OCI-LY7 (cell line): ENCODE measurements at places on chromosomes 1 and 21. TPM values are rescaled to one million over a fixed set of nuclear protein-coding genes. Genes with fewer than 3 reads are reported as not detected.

The PLEKHN1 gene
- total RNA-seq: not detected in 2 replicates

The PLXNA2 gene
- 0.20 and 0.23 TPM in 2 replicates for total RNA-seq

The ST6GALNAC5 gene
- total RNA-seq: not detected in 2 replicates

- DNase-seq: no peak
These were observed 1.7 kb downstream of the DHCR24 start for GRCh38 chr1:54885237-54885679.

- no peak for DNase-seq
These were observed 23.5 kb upstream of the C2CD2 start for GRCh38 chr21:41977034-41977950.

DNA sequence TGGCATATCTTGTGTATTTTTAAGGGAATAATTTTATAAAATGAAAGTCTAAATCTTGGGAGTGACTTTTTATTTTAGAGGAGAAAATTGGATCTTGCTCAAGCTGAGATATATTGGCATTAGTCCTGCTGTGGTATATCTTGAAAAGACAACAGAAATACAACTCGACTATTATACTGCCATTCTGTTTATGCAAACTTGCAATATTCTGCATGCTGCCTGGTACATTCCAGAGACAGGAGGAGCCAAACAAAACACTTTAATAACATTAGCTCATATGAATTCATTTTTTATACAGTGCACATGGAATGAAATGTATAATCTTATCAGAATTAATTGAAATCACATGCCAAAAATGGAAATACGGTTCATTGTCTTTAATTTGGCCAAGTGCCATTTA lies 176.0 kb upstream of the NRIP1 start:
- no peak for DNase-seq

DNA sequence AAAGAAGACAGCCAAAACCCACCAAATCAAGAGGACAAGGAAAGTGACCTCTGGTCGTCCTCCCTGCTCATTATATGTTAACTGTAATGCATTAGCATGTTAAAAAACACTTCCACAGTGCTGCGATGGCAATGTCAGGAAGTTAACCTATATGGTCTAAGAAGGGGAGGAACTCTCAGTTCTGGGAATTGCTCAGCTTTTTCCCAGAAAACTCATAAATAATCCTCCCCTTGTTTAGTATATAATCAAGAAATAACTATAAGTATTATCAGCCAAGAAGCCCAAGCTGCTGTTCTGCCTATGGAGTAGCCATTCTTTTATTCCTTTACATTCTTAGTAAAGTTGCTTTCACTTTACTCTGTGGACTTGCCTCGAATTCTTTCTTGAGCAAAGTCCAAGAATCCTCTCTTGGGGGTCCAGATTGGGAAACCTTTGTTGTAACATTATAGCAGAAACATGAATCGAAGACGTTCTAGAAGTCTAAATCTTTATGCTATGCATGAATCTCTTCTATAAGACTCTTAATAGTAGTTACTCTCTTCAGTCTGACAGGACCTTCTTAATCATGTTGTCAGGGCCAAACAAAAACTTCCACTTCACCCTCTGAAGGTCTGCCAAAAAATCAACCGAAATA lies 110.0 kb upstream of the VANGL1 start:
- DNase-seq: no peak
